ENCODE measurements at places on chromosomes 1 and 21. TPM values are rescaled to one million over a fixed set of nuclear protein-coding genes. Genes with fewer than 3 reads are reported as not detected.

DNA sequence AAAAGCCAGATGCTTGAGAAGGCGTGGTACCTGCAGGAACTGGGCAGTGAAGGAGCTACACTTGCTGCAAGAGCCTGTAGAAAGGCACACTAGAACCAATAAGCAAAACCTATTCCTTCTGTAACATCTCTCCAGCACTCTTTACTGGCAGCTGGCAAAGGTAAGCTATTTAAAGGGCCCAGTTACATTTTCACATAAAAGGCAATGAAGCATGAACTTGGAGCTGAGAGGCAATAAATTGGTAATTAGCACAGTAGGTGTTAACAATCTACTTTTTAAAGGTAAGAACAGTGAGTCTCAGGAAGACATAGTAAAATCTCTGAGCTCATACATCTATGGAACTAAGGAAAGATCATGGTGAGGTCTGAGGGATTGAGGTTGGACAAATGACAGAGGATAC lies 167.1 kb upstream of the OLFM3 start:
- H3K27me3 ChIP-seq, result no peaks in the 10 kb centered on the region
- H3K36me3 ChIP-seq, result no peaks in the 10 kb centered on the region
- no peak overlapping the region for H3K27ac ChIP-seq
- no peak overlapping the region for H3K4me3 ChIP-seq
- H3K4me1 ChIP-seq, result no peaks in the 10 kb centered on the region
- no peak for DNase-seq

The SPRR1B gene
- polyA plus RNA-seq, result not detected

DNA sequence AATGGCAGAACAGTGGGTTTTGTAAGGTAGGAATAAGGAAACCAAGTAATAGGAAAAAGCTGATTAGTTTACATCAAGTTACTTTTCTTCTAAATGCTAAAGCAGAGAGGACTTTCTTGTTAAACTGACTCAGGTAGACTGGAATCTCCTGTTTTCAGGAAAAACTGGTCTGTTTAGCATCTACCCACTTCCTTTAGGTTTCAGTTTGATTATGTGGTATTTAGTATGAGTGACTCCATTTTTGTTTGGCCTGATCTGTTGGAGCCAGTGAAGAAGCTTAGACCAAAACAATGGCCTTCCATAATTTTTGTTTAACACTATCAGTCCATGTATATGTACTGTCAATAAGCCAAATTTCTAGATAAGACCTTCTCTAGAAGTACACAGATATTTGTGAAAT lies 88.4 kb downstream of the EPB41 start:
- H3K4me3 ChIP-seq, result no peak overlapping the region
- no peaks in the 10 kb centered on the region for H3K27me3 ChIP-seq
- peaks cover 2% of the 10 kb centered on the region for H3K36me3 ChIP-seq
- no peaks in the 10 kb centered on the region for H3K4me1 ChIP-seq
- no peak for DNase-seq
- H3K27ac ChIP-seq, result no peak overlapping the region

DNA sequence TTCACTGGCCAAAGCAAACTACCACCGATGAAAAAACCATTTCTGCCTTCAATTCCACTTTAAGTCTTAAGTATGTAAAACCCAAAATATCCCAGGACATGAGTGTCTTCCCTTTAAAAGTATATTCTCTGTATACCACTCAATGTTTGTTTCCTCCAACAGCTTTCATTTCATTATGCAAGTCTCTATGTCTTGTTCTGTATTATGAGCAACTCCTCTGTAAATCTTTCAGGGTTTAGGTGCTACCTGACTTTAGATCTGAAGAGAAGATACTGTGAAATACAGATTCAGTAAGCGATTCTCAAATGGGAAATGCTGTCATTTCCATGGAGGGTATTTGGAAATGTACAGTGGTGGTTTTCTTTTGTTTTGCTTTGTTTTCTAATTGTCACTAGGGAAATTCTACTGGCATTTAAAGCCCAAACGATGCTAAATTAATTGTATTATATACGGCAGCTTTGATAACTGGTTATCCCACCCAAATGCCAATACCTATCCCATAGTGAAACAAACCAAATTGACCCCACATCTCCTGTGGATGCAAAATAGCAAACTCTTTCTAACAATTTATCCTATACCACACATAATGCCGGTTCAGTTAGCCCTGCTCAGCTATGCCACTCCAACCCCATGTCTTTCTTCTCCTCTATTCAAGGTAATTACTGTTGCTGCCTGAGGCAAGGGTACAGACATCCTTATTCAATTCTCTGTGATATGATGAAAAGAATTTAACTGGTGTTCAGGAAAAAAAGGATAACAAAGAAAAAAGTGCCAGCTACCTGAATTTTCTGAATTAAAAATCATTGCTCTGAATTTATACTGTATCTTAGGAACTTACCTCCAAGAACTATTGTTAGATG lies 182.8 kb downstream of the EIF4G3 start:
- no peaks in the 10 kb centered on the region for H3K4me1 ChIP-seq
- no peak for DNase-seq
- H3K4me3 ChIP-seq, result no peak overlapping the region

GRCh38 chr1:117257291-117257690 lies 46.6 kb upstream of the VTCN1 start:
- no peak for DNase-seq
- H3K4me1 ChIP-seq, result no peaks in the 10 kb centered on the region
- no peaks in the 10 kb centered on the region for H3K36me3 ChIP-seq
- no peak overlapping the region for H3K27ac ChIP-seq

The LCE2C gene
- polyA plus RNA-seq, result not detected

- no peak for DNase-seq
- no peaks in the 10 kb centered on the region for H3K36me3 ChIP-seq
- no peaks in the 10 kb centered on the region for H3K27me3 ChIP-seq
- no peak overlapping the region for H3K4me3 ChIP-seq
- H3K4me1 ChIP-seq, result peaks cover 9% of the 10 kb centered on the region
Measured at GRCh38 chr1:116268211-116268610, 104.8 kb upstream of the ATP1A1 start.

The HCN3 gene
- polyA plus RNA-seq, result 18.3 TPM

- no peak overlapping the region for H3K4me3 ChIP-seq
- H3K36me3 ChIP-seq, result no peaks in the 10 kb centered on the region
- no peak overlapping the region for H3K27ac ChIP-seq
- H3K27me3 ChIP-seq, result no peaks in the 10 kb centered on the region
Measured at GRCh38 chr1:191101960-191102359, 624.3 kb upstream of the BRINP3 start.

The TMCO4 gene
- polyA plus RNA-seq, result 10.4 TPM

The RNU1-2 gene
- 3.2 TPM for polyA plus RNA-seq

DNA sequence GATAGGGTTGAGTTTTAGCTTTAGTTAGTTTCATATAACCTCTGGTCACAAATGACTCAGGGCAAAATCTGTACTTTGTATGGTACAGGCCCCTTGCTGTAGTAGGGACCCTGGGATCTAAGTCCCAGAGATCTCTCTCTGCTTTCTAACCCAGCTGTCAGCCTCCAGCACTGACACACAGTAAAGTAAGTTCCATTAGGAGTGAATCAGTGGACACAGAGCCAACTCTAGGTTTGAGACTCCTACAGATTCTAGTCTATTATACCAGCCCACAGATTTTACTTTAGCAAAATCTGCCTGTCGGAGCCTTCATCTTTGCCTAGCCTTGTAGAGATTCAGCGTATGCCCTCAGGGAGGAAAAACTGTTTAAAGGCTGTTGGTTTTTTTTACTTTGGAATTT lies 52.5 kb downstream of the ANGPTL1 start:
- no peak overlapping the region for H3K27ac ChIP-seq
- no peaks in the 10 kb centered on the region for H3K4me1 ChIP-seq
- H3K36me3 ChIP-seq, result peaks cover 7% of the 10 kb centered on the region
- no peak for DNase-seq
- H3K4me3 ChIP-seq, result no peak overlapping the region

The MAB21L3 gene
- 0.55 TPM for polyA plus RNA-seq

The SH2D1B gene
- 2.1 TPM for polyA plus RNA-seq

The ADAMTS5 gene
- 7.8 TPM for polyA plus RNA-seq

- peaks cover 15% of the 10 kb centered on the region for H3K27me3 ChIP-seq
- no peak for DNase-seq
- H3K4me1 ChIP-seq, result no peaks in the 10 kb centered on the region
- H3K4me3 ChIP-seq, result no peak overlapping the region
- H3K36me3 ChIP-seq, result no peaks in the 10 kb centered on the region
- no peak overlapping the region for H3K27ac ChIP-seq
Measured at GRCh38 chr1:36621531-36621930, 138.8 kb upstream of the CSF3R start.

DNA sequence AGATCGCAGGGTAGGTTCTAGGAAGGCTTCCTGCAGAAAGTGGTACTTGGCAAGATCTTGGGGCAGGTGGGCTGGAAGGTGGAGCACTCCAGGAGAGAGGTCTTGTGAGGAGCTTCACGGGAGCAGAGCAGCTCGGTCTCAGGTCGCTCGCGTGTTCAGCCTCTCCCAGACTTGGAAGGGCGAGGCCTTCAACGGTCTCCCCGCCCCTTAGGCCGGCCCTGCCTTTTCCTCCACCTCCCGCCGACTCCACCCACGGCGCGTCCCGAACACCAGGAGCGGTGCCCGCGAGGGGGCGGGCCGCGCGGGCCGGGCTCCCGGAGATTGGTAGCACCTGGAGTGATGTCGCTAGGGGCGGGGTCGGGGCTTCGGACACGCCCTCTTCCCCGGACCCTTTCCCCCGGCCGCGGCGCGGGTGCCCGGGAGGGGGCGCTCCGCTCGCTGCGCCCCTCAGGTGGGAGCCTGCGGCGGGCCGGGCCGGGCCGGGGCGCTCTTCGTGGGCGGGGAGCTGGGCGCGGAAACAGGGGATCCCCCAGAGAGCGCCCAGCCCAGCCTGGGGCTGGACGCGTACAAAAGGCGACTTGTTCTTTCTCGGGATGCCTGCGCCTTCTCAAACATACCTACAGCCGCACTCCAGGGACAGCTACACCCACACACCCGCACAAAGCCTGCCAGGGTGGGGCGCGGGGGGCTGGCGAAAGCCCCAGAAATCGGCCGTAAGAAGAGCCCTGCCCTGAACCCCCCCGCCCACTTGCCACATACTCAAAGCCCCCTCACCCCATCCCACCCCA lies 35.5 kb downstream of the AHDC1 start:
- H3K36me3 ChIP-seq, result no peaks in the 10 kb centered on the region
- peaks cover 74% of the 10 kb centered on the region for H3K4me1 ChIP-seq
- peak overlapping the region; percentile 41 for H3K4me3 ChIP-seq

The SLC44A3 gene
- 70.5 TPM for polyA plus RNA-seq

DNA sequence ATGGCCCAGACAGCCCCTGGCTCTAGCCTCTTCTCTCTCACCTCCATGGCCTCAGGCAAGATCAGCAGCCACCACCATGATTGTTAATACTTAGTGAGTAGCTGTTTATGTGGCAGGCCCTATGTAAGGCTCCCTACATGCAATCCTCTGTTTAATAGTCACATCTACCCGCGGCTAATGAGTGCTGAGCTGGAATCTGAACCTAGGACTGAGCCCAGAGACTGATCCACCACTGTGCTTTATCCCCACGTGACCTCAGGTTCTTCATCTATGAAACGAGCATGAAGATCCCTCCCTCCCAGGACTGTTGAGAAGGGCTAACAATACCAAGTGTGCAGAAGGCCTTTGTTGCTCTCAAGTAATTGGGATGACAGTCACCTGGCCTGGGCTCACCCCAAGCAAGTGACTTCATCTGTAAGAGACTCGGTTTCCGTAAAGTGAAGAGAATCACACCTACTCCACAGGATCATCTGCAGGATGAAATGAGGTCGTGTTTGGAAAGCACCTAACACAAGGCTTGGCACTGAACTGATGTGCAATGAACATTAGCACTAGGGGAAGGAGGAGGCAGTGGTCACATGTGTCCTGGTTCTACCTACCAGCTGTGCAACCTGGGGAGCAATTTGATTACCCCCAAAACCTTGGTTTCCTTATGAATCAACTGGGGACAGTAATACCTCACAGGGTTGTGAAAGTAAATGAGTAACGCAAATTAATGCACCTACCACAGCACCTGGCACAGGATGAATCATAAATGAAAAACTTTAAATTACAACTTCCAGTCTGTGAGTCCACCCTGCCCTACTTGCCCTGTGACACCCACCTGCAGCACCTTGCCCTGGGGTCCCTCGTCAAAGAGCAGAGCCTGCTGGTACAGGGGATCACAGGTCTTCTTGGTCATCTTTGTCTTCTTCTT lies 37.2 kb downstream of the RIMS3 start:
- no peak overlapping the region for H3K27ac ChIP-seq
- H3K4me1 ChIP-seq, result peaks cover 6% of the 10 kb centered on the region
- no peak overlapping the region for H3K4me3 ChIP-seq
- no peaks in the 10 kb centered on the region for H3K36me3 ChIP-seq

The CLCNKB gene
- polyA plus RNA-seq, result 0.42 TPM

- H3K4me1 ChIP-seq, result peaks cover 20% of the 10 kb centered on the region
- no peak for DNase-seq
- no peak overlapping the region for H3K27ac ChIP-seq
- H3K36me3 ChIP-seq, result peaks cover 2% of the 10 kb centered on the region
- no peaks in the 10 kb centered on the region for H3K27me3 ChIP-seq
- H3K4me3 ChIP-seq, result no peak overlapping the region
Measured at GRCh38 chr1:22750685-22751051, 40.0 kb downstream of the EPHB2 start.

The SERINC2 gene
- polyA plus RNA-seq, result 65.3 TPM

The SCAF4 gene
- 45.5 TPM for polyA plus RNA-seq

DNA sequence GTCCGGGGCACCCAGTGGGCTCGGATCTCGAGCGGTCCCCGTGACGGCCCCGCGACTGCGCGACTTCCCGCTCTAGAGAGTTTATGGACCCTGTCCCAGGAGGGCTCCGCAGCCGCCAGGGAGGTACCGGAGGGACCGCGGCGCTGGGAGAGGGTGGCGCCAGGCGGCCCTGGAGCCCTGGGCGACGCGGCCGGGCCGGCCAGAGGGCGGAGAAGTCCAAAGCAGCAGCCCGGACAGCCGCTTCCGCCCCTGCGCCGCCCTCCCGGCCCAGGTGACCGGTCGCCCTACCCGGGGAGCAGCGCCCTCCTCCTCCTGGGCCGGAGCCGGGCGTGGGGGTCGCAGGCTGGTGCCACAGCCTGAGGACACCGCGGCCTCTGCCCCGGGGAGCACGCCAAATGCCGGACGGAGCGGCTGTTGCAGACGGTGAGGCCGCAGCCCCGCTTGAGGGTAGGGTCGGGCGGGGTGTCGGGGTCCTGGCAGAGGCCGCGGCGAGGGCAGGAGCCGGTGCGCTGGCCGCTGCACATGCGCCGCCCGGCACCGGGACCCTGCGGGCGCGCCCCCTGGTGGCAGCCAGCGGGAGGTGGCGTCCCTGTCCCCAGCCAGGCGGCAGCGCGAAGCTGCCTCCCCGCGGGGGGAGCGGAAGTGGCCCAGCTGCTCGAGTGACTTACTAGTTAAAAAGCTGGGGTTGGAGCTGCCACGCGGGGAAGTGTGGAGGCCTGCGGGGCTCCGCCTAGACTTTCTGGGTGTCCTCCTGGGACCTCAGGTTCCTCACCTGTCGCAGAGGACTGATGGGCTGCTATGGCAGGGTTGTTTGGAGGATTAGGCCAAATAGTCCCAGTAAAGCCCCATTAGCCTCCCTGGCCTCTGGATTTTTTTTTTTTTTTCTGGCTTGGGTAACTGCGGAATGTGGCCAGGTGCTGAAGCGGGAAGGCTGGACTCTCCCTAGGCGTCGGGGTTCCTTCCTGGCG lies 20.9 kb upstream of the ZNF678 start:
- H3K27me3 ChIP-seq, result no peaks in the 10 kb centered on the region
- no peaks in the 10 kb centered on the region for H3K36me3 ChIP-seq
- H3K4me1 ChIP-seq, result peaks cover 7% of the 10 kb centered on the region
- peak; percentile 86 for DNase-seq

The DNASE2B gene
- 0.16 TPM for polyA plus RNA-seq

The AVPR1B gene
- 0.81 TPM for polyA plus RNA-seq
